Right atrium auricular region (tissue), 2 donors: ENCODE measurements at places on chromosomes 7 and 10. TPM values are rescaled to one million over a fixed set of nuclear protein-coding genes. Genes with fewer than 3 reads are reported as not detected.

PON3 gene
- total RNA-seq: 1.7 TPM

GRCh38 chr10:102231357-102232318 lies 5.5 kb downstream of the ELOVL3 start:
- DNase-seq: no peak

TRIM8 gene
- total RNA-seq: 125 TPM

GRCh38 chr7:146764458-146764857 lies 647.9 kb downstream of the CNTNAP2 start:
- DNase-seq: no peak

- no peak for DNase-seq
These were observed at the start of gene ACSL5 for GRCh38 chr10:112373912-112374338. Gene ACSL5 (plus strand): TSS chr10:112374116. CDS start chr10:112394947, 20,831 bp downstream.

DNA sequence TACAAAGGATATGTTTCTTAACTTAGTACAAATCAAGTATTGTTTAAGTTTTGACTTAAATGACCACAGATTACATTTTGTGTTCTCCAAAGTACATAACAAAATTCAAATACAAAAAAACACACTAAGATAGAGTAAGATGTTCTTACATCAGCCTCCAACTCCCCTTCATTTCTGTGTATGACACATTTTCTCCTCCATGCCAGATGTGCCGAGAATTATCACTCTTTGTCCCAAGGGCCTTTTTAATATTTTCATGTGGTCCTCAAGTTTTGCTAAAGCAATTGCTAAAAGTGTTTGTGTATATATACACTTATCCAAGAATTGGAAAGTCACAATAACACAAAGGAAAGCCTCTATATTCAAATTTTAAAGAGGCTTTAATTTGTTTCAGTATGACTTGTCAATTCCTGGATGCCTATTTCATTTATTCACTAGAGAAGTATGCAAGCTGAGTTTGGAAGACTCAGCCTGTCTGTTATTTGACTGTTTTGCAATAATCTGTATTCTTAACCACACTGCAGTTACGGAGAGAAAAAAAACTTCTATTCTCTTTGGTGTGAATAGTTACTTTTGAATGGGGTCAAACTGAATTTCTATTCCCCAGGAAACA lies 586.4 kb upstream of the SEMA3D start:
- DNase-seq: no peak
